ENCODE measurements at places on chromosomes 5 and 9.

GRCh38 chr9:28883234-28883633, 1310.0 kb upstream of the C9orf72 start:
- DNase-seq, result no peak

GRCh38 chr9:121498150-121498486, 1.5 kb downstream of the GGTA1 start:
- DNase-seq, result no peak

GRCh38 chr5:135694012-135694411, 115.2 kb upstream of the CXCL14 start:
- DNase-seq, result no peak

GRCh38 chr5:172763120-172763464, 7.9 kb downstream of the DUSP1 start:
- no peak for DNase-seq

- no peak for DNase-seq
Measured at GRCh38 chr5:24644761-24645160, at the start of gene CDH10. Gene CDH10, minus strand, starts transcription at chr5:24644978. Its CDS starts 51,488 bp downstream, at chr5:24593490.

- peak; percentile 75 for DNase-seq
Measured at GRCh38 chr5:139543423-139543991, 17.6 kb upstream of the UBE2D2 start.

GRCh38 chr5:39678534-39678933, 253.8 kb upstream of the DAB2 start:
- no peak for DNase-seq

DNA sequence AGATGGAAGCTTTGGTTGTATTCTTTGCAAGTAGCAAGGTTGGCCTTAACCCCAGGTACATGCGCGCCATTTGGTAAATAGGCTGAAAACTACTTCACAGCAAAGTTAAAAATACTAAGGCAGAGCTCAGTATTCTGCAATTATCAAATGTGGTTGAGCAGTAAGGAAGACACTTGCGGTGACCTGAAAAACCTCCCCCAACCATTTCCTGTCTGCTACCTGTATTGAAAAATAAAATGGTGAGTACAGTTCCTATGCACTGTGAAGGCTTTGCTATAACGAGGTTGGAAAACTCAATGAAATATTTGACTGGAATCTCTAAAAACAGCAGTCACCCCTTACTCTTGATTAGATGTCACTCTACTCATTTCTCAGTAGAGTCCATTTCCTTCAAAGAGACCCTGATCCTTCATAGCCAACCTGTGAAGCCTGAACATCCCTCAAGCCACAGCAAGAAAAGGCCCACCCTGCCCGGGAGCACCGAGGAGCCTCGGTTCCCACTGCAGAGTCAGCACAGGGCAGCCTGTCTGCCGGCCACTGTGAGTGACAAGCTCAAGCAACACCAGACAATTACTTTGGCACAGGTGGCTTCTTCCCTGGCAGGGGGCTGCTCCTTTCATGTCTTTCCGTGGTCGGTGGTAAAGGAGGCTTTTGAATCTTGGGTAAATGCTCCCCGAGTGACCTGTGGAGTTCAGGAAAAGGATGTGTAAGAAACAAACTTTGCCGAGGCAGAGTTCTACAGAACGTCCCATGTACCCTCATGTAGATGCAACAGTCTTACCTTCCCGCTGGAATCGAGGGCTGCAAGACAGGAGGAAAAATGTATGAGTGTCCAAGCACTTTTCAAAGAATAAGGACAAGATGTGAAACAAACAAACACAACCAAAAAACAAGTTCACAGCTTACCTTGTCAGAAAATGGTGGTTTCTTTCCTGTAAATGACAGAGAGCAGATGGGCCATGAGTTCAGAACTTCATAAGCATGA, 29.6 kb downstream of the C5orf58 start:
- peak; percentile 69 for DNase-seq

GRCh38 chr5:72662305-72662704, 154.2 kb upstream of the TNPO1 start:
- DNase-seq, result no peak

GRCh38 chr9:129081388-129081904, 535 bp downstream of the DOLPP1 start:
- no peak for DNase-seq
